ENCODE measurements at places on chromosomes 16 and 17.
A peak's percentile ranks its signal among the peaks of the same experiment; 100 is the strongest.

- DNase-seq: no peak
- no peak overlapping the region for H3K4me3 ChIP-seq
- H3K27me3 ChIP-seq: no peaks in the 10 kb centered on the region
- H3K27ac ChIP-seq: no peak overlapping the region
Measured at GRCh38 chr16:25395528-25395927, 137.9 kb upstream of the ZKSCAN2 start.

DNA sequence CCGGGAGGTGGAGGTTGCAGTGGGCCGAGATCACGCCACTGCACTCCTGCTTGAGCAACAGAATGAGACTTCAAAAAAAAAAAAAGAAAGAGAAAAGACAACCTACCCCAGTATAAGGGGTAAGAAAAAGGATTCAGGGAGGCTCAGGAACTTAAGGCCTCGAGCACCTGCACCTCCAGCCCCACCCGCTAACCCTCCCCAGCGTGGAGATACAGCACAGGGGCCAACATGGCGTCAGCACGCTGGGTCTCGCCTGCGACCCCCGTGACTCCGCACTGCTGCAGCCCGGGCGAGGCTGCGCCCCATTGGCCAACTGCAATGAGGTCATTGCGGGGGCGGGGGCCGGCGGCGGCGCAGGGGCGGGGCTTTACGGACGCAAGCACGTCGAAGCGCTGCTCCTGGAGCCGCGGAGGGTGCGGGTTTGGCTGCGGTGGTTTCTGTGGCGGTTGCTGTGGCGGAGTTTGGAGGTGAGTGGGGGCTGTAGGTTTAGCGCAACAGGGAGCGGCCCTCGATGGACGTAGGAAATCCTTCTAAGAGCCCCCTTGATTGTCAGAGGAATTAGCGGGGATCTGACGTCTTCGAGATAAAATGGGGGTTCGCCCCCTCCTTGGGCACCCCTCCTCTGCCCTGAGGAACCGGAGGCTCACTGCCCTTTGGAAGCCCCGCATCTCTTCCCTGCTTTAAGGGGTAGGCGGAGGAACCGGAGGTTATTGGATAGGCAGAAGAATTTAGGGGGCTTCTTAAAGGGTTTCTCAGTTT lies at the start of gene ATP6V0A1:
ATP6V0A1 (plus strand) TSS at position 382 of the 759 bp plus-strand sequence. CDS start 2,017 bp downstream, outside the sequence.
- peaks cover 10% of the 10 kb centered on the region for H3K4me1 ChIP-seq
- peak within 1 kb of the TSS; percentile 80 for H3K4me3 ChIP-seq
- H3K27ac ChIP-seq: peak within 1 kb of the TSS; percentile 84
- DNase-seq: peak; percentile 81
- H3K27me3 ChIP-seq: no peaks in the 10 kb centered on the region

- DNase-seq: peak; percentile 79
- peaks cover 34% of the 10 kb centered on the region for H3K4me1 ChIP-seq
- peaks cover 9% of the 10 kb centered on the region for H3K36me3 ChIP-seq
- H3K27me3 ChIP-seq: no peaks in the 10 kb centered on the region
Measured at GRCh38 chr17:81926451-81927151, 934 bp downstream of the MAFG start.

- H3K36me3 ChIP-seq: no peaks in the 10 kb centered on the region
- no peak overlapping the region for H3K4me3 ChIP-seq
- H3K27me3 ChIP-seq: no peaks in the 10 kb centered on the region
Measured at GRCh38 chr17:6323626-6324356, 111.1 kb downstream of the AIPL1 start.

- H3K4me3 ChIP-seq: no peak overlapping the region
- no peaks in the 10 kb centered on the region for H3K36me3 ChIP-seq
- no peak overlapping the region for H3K27ac ChIP-seq
- H3K27me3 ChIP-seq: peaks cover 37% of the 10 kb centered on the region
Measured at GRCh38 chr16:67364600-67365235, 28.6 kb downstream of the TPPP3 start.

DNA sequence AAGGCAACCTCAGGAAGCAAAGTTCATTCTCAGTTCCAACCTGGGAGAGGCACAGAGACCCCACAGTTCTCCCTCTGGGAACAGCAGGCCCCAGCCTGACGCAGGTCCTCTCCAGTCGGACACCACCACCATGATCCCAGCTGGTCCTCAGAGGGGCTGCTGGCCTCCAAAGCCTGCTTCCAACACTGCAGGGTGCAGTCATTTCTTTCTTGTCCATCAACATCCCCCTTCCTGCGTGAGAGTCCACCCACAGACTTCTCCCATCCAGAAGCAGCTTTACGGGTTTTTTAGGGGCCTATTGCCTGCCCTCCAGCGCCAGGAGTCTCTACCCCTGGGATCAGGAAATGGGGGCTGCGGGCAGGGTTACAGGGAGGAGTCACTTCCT lies 29.3 kb upstream of the TNRC6C start:
- H3K27me3 ChIP-seq: peaks cover 58% of the 10 kb centered on the region
- DNase-seq: no peak
- H3K4me3 ChIP-seq: no peak overlapping the region
- no peaks in the 10 kb centered on the region for H3K36me3 ChIP-seq
- no peak overlapping the region for H3K27ac ChIP-seq

DNA sequence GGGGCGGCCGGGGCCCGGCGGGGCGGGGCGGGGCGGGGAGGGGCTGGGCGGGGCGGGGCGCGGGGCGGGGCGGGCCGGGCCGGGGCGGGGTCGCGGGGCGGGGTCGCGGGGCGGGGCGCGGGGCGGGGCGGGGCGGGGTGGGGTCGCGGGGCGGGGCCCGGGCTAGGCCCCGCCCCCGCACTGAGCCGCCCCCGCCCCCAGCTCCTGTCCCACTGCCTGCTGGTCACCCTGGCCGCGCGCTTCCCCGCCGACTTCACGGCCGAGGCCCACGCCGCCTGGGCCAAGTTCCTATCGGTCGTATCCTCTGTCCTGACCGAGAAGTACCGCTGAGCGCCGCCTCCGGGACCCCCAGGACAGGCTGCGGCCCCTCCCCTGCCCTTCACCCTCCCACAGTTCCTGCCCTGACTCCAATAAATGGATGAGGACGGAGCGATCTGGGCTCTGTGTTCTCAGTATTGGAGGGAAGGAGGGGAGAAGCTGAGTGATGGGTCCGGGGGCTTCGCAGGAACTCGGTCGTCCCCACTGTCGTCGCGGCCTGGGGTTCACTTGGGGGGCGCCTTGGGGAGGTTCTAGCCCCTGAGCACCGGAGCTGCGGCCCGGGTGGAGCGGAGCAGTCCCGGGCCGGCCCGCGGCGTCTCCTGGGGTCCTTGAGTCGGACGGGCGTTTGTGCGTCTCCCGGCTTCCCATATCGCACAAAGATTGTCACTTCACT lies 795 bp upstream of the HBM start:
- H3K27ac ChIP-seq: no peak overlapping the region
- no peaks in the 10 kb centered on the region for H3K36me3 ChIP-seq
- no peak for DNase-seq
- no peaks in the 10 kb centered on the region for H3K4me1 ChIP-seq
- H3K27me3 ChIP-seq: peaks cover 57% of the 10 kb centered on the region

DNA sequence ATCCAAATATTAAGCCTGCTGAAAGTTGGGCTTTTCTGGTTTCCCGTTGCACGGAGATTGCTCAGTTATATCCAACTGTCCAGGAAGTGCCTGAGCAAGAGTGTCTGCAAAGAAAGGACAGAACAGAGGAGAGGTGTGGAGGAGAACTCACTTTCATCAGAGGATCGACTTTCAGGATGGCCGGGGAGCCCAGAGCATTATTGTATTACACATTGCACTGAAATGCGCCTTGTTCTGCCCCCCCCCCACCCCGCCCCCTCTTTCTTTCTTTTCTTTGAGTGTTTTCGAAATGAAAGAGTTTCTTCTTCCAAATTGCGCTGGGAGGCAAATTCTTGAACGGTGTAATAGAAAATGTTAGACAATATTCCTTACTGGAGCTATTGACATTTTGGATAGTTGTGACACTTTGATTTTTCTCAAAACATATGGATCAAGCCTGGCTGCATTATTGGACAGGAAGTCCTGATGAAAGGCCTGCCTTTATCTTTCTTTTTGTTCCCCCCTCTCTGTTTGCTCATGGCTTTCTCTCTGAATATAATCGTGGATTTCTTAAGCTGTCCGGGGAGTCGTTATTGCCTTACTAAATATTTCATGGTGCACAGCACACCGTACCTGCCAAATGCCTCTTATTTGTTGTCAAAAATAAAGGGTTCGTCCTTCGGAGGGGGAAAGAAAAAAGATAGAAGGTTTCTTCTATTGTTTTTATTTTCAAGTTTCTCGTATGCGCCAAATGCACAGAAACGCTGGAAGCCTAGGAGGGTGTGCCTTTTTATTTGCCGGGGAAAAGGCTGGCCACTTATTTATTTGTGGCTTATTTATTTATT lies 110.8 kb downstream of the IRX3 start:
- H3K4me1 ChIP-seq: no peaks in the 10 kb centered on the region
- no peaks in the 10 kb centered on the region for H3K36me3 ChIP-seq
- no peak for DNase-seq
- H3K4me3 ChIP-seq: no peak overlapping the region

DNA sequence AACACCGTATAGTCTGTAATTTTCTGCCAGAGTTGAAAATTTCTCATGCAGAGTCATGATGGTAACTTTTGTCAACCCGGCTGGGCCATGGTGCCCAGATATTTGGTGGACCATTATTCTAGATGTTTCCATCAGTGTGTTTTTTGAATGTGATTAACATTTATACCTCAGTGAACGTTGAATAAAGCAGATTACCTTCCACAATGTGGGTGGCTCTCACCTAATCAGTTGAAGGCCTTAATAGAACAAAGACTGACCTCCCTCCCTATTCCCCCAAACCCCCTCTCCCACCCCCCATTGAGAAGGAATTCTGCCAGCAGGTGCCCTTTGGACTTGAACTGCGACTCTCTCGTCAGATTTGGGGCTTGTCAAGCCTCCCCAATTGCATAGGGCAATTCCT lies 6.4 kb upstream of the CA5A start:
- DNase-seq: no peak
- 0 out of 2 replicates have a peak, but pooled peaks cover 2% of the 10 kb centered on the region for H3K4me1 ChIP-seq
- peaks cover 13% of the 10 kb centered on the region for H3K27me3 ChIP-seq
- no peak overlapping the region for H3K4me3 ChIP-seq
- no peaks in the 10 kb centered on the region for H3K36me3 ChIP-seq

- no peaks in the 10 kb centered on the region for H3K27me3 ChIP-seq
- H3K27ac ChIP-seq: no peak overlapping the region
- no peak for DNase-seq
- no peaks in the 10 kb centered on the region for H3K4me1 ChIP-seq
Measured at GRCh38 chr16:8295513-8296237, 294.6 kb downstream of the TMEM114 start.

GRCh38 chr16:2244301-2244700 lies 7.1 kb downstream of the ECI1 start:
- no peak for DNase-seq
- no peaks in the 10 kb centered on the region for H3K27me3 ChIP-seq

GRCh38 chr16:25796239-25796638 lies 104.5 kb downstream of the HS3ST4 start:
- H3K4me3 ChIP-seq: no peak overlapping the region
- no peaks in the 10 kb centered on the region for H3K27me3 ChIP-seq
- H3K4me1 ChIP-seq: no peaks in the 10 kb centered on the region
- H3K36me3 ChIP-seq: no peaks in the 10 kb centered on the region

DNA sequence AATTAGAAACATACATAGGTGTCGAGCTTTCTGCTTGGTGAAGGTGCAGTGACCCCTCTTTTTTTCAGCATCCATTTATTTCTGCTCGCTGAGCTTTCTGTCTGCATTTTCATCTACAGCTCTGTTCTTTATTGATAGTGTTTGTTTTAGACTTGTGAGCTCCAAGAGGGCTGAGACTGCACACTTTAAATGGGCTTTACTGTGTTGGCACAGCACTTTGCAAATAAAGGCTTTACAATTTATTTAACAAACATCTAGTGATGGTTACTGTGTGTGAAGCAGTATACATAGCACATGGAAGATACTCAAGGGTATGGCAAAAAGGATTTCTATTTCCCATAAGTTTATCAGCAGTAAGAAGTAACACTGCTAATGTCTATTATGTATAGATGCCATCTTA lies 563.7 kb upstream of the HSBP1 start:
- no peaks in the 10 kb centered on the region for H3K36me3 ChIP-seq
- no peaks in the 10 kb centered on the region for H3K27me3 ChIP-seq
- no peak overlapping the region for H3K4me3 ChIP-seq
- H3K4me1 ChIP-seq: no peaks in the 10 kb centered on the region

GRCh38 chr17:1055751-1056645 lies 59.1 kb downstream of the TIMM22 start:
- DNase-seq: peak; percentile 59
- peaks cover 49% of the 10 kb centered on the region for H3K36me3 ChIP-seq
- H3K4me3 ChIP-seq: no peak overlapping the region

DNA sequence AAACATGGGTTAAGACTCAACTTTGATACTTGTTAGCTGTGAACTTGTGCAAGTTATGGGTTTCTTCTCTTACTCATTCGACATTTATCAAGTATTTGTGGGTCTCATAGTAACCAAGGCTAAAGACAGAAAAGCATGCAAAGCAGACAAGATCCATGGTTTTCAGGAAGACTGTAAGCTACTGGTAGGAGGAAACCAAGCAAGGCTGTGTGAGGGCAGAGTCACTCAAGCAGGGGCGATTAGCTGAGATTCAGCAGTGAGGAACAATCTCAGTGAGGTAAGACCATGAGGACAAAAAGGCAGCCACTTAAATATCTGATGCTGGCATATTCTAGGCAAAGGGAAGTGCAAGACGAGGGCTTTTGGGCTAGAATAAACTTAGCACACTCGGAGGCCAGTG lies 29.5 kb downstream of the MBTD1 start:
- H3K27me3 ChIP-seq: no peaks in the 10 kb centered on the region
- DNase-seq: peak; percentile 8
- H3K36me3 ChIP-seq: no peaks in the 10 kb centered on the region
- H3K27ac ChIP-seq: no peak overlapping the region
- H3K4me3 ChIP-seq: no peak overlapping the region
- H3K4me1 ChIP-seq: 0 out of 2 replicates have a peak, but pooled peaks cover 2% of the 10 kb centered on the region

GRCh38 chr16:69463876-69464275 lies 39.5 kb downstream of the CYB5B start:
- DNase-seq: no peak
- no peaks in the 10 kb centered on the region for H3K27me3 ChIP-seq
- no peak overlapping the region for H3K4me3 ChIP-seq
- peaks cover 10% of the 10 kb centered on the region for H3K4me1 ChIP-seq
- H3K27ac ChIP-seq: no peak overlapping the region

GRCh38 chr16:20767577-20767976 lies 3.8 kb downstream of the ACSM3 start:
- no peaks in the 10 kb centered on the region for H3K27me3 ChIP-seq
- H3K27ac ChIP-seq: no peak overlapping the region
- DNase-seq: no peak
- H3K4me3 ChIP-seq: no peak overlapping the region

DNA sequence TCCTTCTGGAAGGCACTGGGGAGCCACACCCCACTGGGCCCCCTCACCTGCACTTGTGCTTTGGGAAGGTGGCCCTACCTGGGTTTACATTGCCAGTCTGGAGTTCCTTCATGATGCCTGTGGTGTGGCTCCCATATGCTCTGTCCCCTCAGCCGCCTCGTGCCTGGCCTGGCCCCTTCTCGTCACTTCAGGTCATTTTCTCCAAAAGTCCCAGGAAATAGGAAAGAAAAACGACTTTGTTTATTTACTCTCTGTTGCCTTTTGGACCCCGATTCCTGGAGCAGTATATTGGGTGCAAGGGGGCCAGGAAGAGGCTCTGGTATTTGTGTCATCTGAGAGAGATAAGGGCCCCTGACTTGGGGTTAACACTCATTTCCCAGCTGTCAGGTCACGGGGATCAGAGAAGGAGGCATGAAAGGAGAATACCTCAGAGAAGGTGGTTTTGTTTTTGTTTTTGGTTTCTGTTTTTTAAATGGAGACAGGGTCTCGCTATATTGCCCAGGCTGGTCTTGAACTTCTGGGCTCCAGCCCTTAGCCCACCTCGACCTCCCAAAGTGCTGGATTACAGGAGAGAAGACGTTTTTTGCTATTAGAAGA lies 4.7 kb downstream of the SOCS3 start:
- H3K4me1 ChIP-seq: peaks cover 31% of the 10 kb centered on the region
- H3K36me3 ChIP-seq: peaks cover 33% of the 10 kb centered on the region
- H3K27me3 ChIP-seq: no peaks in the 10 kb centered on the region
- H3K4me3 ChIP-seq: no peak overlapping the region
